Cardiac muscle cell (in vitro differentiated cells and primary cell): ENCODE measurements at places on chromosomes 11 and 22. TPM values are rescaled to one million over a fixed set of nuclear protein-coding genes. Genes with fewer than 3 reads are reported as not detected.

- no peak for DNase-seq
Measured at GRCh38 chr22:35664955-35665587, 16.8 kb downstream of the APOL6 start.

The DNAJB7 gene
- polyA plus RNA-seq: 0.39 and 0.93 TPM in 2 replicates

- no peak for DNase-seq
Measured at GRCh38 chr11:114438303-114438702, 964 bp upstream of the REXO2 start.

- no peak for DNase-seq
Measured at GRCh38 chr11:76148231-76148630, 58.1 kb downstream of the WNT11 start.

The GLB1L3 gene
- not detected in 2 replicates for polyA plus RNA-seq

- DNase-seq: peak; percentile 43
Measured at GRCh38 chr11:99069856-99070444, 49.2 kb downstream of the CNTN5 start.

DNA sequence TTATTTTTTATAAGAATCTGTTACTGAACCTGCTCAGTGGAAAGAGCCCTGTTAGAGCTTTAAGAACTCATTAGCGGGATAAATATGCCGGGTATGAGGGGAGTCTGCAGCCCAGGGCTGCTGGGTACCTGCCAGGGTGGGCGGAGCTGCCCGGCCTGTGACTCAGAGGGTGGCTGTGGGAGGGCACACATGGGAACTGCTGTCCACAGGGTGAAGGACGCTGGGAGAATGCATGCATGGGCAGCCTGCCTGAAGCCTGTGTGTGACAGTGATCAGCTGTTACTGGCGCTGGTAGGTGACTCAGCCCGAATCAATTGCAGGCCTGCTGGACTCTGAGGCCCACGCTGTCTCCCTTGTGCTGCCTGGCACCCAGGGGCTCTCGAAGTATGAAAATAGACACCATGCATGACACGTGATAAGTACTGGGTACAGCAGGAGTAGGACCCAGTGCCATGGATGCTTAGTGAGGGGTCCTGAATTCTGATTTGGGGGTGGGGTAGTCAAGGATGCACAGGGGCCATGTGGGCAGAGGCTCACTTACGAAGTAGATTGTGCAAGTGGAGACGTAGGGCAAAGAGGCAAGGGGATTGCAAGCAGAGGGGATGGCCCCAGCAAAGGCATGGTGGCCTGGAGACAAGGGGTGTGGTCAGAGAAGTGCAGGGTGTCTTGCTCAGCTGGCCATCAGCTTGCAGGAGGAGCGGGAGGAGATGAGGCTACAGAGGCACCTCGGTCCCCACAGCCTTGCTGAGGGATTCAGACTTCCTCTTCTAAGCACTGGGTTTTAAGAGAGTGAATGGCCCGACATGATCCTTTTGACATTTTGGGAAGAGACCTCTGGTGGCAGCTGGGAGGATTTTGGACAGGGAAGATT is 36.5 kb downstream of the GRIK4 start:
- peak; percentile 52 for DNase-seq

DNA sequence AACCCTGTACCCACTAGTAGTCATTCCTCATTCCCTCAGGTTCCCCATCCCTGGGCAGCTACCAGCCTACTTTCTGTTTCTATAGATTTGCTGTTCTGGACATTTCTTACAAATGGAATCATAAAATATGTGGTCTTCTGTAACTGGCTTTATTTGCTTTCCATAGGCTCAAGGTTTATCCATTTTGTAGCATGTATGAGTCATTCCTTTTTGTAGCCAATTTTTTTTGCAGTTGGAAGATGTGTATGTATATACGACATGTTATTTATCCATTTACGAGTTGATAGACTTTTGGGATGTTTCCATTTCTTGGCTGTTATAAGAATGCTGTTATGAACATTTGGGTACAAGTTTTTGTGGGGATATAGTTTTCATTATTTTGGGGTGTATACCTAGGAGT is 130.6 kb downstream of the WNT11 start:
- DNase-seq: no peak

DNA sequence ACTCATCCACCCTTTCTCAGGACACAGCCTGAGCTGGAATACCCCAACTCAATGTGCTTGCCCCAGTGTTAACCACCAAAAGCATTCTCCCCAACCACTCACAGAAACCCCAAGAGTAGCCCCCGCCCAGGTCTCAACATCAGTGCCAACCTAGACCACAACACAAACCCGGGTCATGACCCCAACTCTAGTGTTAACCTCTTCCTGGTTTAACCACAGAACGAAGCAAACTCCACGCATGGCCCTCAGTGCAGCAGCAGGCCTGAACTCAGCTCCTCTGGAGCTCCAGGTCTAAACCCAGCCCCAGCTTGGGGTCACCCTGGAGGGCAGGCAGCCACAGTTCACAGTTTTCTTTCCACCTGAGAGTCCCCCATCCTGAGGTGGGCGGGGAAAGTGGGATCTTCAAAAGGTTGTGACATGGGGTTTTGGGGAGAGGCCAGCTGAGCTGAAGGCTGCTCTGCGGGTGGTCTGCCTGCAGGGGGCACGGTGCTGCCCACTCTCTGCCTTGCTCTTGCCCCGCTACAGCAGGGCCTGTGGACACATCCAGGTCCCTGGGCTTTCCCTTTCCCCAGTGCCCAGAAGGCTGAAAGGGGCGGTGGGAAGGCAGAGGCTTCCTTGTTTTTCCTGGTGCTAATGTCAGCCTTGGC is 37.9 kb downstream of the NECTIN1 start:
- no peak for DNase-seq

The CCDC188 gene
- not detected in 2 replicates for polyA plus RNA-seq

GRCh38 chr11:48019595-48019994 is 39.2 kb downstream of the PTPRJ start:
- DNase-seq: no peak

The OR4P4 gene
- polyA plus RNA-seq: not detected in 2 replicates

DNA sequence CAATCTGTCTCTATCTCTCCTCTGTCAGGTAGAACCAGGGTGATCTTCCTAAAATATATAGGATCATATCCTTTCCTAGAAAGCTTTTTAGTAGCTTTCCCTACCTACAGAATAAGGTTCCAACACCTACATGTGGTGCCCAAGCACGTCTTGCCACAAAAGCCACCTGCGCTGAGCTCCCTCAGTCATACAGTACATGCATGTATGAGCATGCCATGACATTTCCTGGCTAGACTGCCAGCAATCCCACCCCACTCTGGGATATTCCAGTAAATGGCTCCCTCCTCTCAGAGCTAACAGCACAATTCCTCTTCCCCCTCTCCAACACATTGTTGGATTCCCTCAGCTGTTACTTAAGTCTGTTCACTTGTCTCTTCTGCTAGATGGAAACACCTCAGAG is 398.0 kb downstream of the TENM4 start:
- no peak for DNase-seq

The AQP11 gene
- polyA plus RNA-seq: 2.7 and 5.1 TPM in 2 replicates

GRCh38 chr22:46936378-46936903 is 174.0 kb downstream of the TBC1D22A start:
- DNase-seq: no peak
